ENCODE measurements at places on chromosomes 12 and 14.
A peak's percentile ranks its signal among the peaks of the same experiment; 100 is the strongest.

- no peak for DNase-seq
These were observed 259.0 kb upstream of the ALG10 start for GRCh38 chr12:33763331-33763730.

DNA sequence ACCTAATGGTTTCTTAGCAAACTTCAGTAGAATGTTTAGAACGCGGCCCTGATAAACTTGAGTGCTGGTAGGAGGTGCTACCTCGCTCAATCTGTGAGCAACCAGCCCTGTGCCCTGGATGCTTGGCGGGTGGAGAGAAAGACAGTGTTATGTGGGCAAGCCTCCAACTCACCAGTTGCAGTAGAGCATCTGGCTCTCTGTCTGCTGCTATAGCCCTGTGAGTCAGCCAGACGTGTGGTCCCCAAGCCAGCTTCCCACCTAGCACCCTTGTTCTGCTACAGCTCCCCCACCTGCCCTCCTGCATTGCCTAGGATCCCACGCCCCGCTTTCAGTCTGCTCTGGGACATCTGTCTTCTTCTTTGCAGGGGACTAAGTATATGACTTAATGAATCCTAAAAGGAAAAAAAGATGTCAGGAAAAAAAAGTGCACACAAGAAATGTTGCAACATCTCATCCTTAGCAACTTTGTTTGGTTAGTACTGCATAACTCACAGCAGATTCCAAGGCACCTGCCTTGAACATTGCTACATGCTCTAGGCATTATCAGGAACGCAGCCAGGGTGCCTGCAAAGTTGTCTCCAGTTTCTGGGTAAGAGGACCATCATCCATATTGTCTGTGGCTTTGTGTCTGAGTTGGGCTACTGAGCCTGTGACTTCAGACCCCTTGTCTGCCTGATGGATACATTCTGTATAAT lies 13.6 kb downstream of the SNRNP35 start:
- DNase-seq, result no peak

DNA sequence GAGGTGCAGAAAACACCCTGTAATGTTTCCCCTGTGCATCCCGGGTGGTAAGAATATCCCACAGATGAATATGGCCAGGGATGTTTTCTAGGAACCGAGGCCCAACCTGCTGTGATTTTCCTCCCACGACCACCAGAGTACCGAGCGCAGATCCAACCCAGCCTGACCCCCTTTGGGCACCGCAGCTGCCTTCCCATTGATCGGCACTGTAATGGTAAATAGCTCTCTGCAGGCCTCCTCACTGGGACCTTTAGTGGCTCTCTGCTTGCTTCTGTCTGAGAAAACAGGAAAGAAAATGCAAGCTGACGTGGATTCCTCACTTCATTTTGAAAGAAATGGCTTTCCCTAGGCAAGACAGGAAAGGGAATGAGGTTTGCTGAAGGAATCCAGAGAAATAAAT lies 2.4 kb upstream of the RAB15 start:
- no peak for DNase-seq

DNA sequence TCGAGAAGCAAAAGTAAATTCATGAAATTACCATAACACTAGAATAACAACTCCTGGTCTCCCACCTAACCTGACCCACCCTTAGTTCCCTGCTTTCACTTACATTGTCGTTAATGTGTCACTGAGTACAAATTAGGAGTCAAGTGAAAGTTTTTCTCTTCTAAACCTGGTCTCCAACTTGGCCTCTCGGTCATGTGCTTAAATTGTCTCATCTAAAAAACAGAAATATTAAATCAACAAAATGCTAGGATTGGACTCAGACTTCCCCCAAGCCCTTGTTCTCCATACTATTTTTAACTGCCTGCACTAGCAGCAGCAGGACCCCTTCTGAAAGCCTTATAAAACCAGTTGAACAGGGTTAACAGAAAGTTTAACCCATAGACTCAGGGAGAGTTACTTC lies 1.8 kb upstream of the BTG1 start:
- DNase-seq, result no peak

DNA sequence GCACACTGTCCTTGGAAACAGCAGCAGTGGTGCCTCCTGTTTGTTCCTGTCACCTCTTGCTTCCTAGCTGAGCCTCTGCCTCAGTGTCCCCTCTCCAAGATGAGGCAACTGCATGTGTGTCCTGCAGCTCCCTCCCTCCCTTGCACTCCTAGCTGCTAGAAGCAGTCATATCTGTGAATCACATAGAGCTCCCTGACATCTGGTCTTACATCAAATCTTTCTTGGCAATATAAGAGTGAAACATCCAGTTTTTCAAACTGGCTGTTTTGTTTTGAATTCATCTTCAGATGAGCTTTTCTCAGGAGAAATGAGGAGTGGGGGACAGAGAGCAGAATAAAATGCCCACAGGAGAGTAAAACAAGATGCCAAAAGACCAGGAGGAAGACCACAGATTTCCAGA lies 103.7 kb downstream of the VCPKMT start:
- DNase-seq, result no peak

GRCh38 chr12:123132951-123133619 lies 17.8 kb downstream of the PITPNM2 start:
- DNase-seq, result no peak

DNA sequence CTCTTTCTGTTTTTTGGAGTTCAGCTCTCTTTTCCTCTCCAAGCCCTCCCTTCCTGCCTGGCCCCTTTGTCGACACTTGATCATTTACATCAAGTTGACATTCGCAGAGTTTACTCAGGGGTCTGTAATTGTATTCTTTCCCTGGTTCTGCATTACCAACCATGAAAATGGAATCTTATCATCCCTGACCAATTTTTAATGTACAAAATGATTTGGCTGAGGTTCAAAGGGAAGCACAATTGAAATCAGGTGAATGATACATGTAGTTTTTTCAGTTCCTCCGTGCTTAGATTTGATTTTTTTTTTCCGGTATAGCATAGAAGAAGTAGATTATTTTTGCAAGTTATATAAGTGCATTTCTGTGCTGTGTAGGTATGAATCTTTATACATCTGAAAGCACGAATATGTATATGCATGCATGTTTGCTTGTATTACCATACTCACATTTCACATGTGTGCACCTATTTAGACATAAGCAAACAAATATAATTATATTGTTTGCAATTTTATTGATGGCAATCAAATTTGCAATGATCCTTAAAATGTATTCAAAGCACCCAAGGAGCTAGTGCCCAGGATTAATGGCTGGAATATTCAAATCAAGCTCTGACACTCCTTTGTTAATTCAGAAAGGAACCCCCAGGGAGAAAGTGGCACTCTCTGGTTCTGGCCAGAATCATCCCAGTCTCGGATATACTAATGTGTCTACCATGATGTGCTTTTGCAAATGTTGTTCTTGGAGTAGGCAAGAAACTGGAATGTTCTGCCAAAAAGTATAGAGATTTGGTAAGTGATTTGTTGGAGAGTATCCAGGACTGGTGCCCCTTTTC lies 189.3 kb downstream of the VRK1 start:
- DNase-seq, result no peak

- no peak for DNase-seq
These were observed 13.7 kb downstream of the REM2 start for GRCh38 chr14:22896760-22897159.

- no peak for DNase-seq
These were observed 23.1 kb downstream of the GARIN6 start for GRCh38 chr12:99670635-99671034.

DNA sequence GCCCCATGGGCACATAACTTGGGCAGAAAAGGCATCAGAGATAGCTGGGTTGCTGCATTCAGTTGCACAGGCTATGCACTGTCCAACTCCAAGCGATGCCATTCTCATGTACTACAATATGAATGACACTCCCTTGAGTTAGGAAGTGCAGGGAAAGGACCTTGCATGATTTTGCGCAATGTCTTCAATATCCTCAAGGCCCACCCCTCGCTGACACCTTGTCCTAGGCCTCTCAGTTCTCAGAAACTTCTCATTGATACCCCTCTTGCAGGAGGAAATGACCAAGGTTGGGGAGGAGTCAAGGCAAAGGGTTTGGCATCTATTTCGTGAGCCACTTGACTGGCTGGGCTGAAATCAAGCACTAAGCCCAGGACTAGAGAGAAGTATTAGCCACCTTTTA lies 70.4 kb downstream of the ARL6IP4 start:
- DNase-seq, result peak; percentile 77

DNA sequence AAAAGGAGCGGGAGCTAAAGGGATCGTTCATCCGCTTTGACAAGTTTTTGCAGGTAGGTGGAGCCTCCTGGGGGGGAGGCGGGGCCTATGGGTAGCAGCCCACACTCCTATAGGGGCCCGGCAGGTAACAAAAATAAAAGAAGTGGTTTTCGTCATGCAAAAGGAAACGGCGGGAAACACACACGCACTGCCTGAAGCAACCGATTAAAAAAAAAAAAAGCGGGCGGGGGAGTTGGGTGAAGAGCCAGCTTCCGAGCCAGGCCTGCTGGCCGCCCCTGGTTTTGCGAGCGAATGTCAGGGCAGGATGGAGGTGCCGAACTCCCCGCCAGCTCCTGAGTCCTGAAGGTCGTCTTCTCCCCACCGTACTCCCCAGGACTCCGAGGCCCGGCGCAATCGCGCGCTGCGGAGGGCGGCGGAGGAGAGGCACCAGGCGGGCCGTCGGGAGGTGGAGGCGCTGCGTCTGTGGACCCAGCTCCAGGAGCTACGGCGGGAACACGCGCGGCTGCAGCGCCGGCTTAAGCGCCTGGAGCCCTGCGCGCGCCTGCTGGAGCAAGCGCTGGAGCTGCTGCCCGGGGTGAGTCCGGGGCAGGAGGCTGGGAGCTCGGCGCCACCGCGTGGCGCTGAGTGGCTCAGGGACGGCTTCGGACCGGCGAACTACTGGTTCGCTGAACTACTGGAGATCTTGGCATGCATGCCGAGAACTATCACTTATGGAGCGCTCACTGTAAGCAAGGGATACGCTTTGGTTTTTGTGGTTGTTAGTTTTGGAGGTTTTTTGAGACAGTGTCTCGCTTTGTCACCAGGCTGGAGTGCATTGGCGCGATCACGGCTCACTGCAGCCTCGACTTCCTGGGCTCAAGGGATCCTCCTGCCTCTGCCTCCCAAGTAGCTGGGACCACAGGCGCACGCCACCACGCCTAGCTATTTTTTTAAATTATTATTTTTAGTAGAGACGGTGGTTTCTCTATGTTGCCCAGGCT lies 3.6 kb downstream of the CFAP73 start:
- peak; percentile 92 for DNase-seq

DNA sequence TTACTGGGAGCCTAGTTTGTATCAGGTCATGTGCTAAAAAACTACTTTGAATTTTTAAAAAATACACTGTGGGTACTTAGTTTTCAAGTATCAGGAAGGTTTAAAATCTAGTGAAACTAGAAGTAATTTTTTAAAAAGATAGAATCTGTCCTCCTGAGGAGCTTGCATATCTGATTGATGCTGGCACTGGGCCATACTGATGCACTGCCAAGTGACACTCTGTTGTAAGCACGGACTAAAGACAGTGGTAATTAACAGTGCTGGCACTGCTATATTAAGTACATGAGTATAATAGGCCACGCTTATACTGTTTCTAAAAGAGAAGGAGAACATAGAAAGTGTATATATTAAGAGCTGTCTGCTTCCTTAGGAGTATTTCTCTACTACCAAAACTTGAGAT lies 10.0 kb upstream of the TBC1D30 start:
- DNase-seq, result no peak

DNA sequence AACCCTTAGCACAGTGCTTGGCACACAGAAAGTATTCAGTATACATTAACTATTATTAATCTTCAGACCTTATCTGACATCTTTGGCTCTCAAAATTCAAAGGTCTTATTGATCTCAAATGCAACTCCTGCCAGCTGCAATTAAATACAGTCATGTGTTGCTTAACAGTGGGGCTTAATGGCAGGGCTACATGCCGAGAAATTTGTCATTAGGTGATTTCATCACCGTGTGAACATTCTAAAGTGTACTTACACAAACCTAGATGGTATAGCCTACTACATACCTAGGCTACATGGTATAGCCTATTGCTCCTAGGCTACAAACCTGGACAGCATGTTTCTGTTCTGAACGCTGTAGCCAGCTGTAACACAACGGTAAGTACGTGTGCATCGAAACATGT lies 156.3 kb upstream of the TMCC3 start:
- no peak for DNase-seq

GRCh38 chr14:89833120-89833532 lies 121.4 kb downstream of the EFCAB11 start:
- no peak for DNase-seq

- DNase-seq, result peak; percentile 88
These were observed 31.2 kb downstream of the SUPT16H start for GRCh38 chr14:21352587-21352986.

- DNase-seq, result no peak
These were observed 12.5 kb downstream of the SGPP1 start for GRCh38 chr14:63715360-63715759.

GRCh38 chr14:28303248-28303647 lies 463.3 kb upstream of the FOXG1 start:
- no peak for DNase-seq

GRCh38 chr12:91947459-91947858 lies 198.2 kb downstream of the BTG1 start:
- DNase-seq, result no peak

- no peak for DNase-seq
These were observed 1.4 kb upstream of the PTPRO start for GRCh38 chr12:15320881-15321280.

GRCh38 chr14:76205708-76206107 lies 54.0 kb downstream of the GPATCH2L start:
- DNase-seq, result no peak

- DNase-seq, result no peak
These were observed 100.4 kb downstream of the FBXL14 start for GRCh38 chr12:1493781-1494565.

DNA sequence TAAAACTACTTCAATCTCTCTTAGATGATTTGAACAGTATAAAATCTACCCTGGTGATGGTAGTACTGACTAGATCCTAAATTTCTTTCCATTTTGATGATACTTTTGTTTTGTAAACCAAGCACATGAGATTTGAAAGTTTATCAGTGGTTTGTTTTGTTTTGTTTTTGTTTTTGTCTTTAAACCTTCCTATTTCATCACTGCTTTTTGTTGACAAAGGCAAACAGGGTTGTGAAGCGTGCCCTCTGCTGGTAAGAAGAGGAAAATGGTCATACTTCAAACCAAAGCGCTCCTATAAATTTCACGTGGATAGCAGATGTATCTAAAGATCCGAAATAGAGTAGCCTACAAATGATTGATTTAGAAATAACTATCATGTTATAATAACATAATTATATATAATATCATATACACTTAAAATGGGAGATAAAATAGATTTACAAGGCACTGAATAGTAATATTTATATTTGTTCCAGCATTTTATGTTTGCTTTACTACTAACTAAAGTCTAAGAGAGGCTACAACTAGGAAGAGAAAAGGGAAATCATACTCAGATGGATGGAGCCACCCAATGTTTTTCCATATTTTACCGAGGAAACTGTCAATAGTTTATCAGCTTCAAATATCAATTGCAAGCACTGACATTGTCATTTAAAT lies 254.0 kb upstream of the USP15 start:
- peak; percentile 47 for DNase-seq

GRCh38 chr12:46477541-46477940 lies 105.0 kb upstream of the SLC38A2 start:
- DNase-seq, result no peak

DNA sequence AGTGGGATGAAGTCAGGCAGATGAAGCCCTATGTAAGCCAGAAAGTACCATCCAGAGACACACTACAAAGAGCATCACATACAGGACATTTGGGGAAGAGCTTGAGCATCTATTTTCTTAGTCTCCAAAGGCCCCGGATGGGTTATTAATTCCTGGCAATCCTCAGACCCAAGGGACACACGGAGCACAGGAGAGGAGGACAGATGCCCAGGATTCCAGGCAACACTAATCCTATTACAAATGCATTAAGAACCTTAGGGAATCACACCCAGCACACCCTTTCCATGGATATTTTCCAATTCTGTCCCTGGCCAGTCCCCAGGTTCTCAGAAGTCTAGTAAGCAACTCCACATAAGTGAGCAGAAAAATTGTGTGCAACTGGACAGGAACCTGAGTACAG lies 65.9 kb downstream of the CMKLR1 start:
- DNase-seq, result no peak
